ENCODE measurements at places on chromosomes 4 and X. TPM values are rescaled to one million over a fixed set of nuclear protein-coding genes. Genes with fewer than 3 reads are reported as not detected.

Gene BRS3
- 0.10 TPM for total RNA-seq

Gene CT45A5
- total RNA-seq: not detected

Gene EFHC2
- total RNA-seq: 0.21 TPM

Gene MAD2L1
- 37.4 TPM for total RNA-seq

Gene FRAS1
- 33.1 TPM for total RNA-seq

Gene UXT
- total RNA-seq: 96.4 TPM

Gene DRP2
- total RNA-seq: 0.14 TPM

Gene FSTL5
- total RNA-seq: 3.6 TPM

Gene NXF2
- not detected for total RNA-seq

Gene KDR
- 5.9 TPM for total RNA-seq

Gene SHROOM4
- total RNA-seq: 3.9 TPM

Gene VSIG1
- 33.2 TPM for total RNA-seq

DNA sequence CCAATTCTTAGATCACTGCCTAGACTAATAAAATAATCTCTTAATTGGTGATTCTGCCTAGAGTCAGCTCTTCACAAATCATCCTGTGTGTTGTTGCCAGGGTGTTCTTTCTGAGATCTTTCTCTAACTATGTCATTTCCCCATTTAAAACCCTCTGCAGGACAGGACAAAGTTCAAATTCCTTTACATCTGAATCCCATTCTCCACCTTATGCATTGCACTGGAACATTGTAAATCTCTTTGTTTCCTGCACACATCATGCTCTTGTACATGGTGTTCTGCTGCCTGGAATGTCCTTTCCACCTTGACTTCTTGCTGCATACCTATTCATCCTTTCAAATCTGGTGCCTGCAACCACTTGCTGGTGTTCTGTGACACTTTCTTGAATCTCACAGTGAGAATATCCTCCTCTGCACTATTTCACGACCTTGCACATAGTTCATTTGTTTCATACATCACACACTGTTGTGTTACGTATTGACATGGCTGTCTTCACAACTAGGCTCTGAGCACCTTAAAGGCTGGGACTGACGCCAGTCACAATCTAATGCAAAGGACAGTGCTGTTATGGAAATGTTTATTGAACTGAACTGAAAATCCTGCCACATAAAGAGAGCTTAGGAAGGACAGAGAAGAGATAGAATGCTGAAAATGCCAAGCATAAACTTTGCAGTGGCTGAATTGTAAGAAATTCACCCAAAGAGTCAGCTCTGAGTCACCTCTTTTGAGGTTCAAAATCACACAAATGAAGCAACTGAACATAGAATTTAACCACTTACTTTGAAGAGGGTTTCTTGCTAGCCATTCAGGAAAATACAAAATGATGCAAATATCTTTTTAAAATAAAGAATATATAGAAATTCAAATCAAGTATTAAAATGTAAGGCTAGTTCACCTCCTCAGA, 26.4 kb upstream of the SMIM14 start:
- DNase-seq: no peak

- DNase-seq: no peak
These were observed 158.6 kb downstream of the TRIML1 start for GRCh38 chr4:188297873-188298272.

DNA sequence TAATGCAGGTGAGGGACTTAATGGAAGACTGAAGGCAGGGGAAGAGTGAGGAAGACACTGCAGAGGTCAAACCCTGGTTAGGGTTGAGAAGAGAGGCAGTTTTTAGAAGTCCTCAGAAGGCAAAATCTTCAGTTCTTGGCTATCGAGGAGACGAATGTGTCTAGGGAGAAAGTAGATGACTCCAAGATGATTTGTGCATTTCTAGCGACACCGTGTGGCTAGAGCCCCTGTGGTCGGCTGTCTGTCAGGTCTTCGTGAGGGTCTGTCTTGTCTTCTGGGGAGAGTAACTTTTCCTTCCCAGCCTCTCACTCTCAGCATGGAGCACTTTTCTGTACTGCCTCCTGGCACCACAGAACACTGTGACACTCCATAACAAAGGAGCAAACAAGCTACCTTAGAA, 458.1 kb downstream of the STIM2 start:
- DNase-seq: no peak

GRCh38 chr4:100742045-100742444, 224.2 kb upstream of the EMCN start:
- DNase-seq: no peak

DNA sequence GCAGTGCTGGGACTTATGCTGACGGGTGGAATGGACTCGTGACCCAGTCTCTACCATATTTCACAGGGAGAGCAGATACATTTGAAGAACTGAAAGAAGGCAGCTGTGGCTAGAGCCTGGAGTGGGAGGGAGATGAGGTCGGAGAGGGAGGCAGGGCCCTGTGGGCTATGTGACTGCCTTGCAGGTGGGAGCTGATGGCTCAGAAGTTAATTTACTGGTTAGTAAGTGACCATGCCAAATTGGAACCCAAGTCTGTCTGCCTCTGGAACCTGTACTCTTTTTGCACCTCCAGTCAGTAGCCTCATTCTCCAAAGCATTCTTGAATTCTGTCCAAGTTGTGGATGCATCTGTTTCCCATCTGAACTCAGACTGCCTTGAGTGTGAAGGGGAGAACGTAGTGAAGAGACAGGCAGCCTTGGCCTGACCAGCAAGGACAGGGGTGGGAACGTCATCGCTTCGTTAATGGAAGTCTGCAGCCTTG, 92.3 kb downstream of the REPS2 start:
- DNase-seq: no peak

- DNase-seq: no peak
These were observed 100.1 kb upstream of the RBPJ start for GRCh38 chr4:26220696-26221095.

- DNase-seq: no peak
These were observed 69.4 kb downstream of the IQCM start for GRCh38 chr4:149746276-149746675.

GRCh38 chr4:166169111-166169510, 296.1 kb downstream of the TLL1 start:
- no peak for DNase-seq

- no peak for DNase-seq
These were observed 59.4 kb downstream of the CLNK start for GRCh38 chr4:10625131-10625530.

- peak; percentile 72 for DNase-seq
These were observed 38.7 kb upstream of the SLC16A2 start for GRCh38 chrX:74382613-74383012.

GRCh38 chrX:20026278-20026677, 35.4 kb upstream of the BCLAF3 start:
- no peak for DNase-seq

GRCh38 chr4:90842960-90843359, 715.8 kb downstream of the CCSER1 start:
- no peak for DNase-seq

- DNase-seq: no peak
These were observed 125.6 kb downstream of the PARM1 start for GRCh38 chr4:75058486-75058885.

DNA sequence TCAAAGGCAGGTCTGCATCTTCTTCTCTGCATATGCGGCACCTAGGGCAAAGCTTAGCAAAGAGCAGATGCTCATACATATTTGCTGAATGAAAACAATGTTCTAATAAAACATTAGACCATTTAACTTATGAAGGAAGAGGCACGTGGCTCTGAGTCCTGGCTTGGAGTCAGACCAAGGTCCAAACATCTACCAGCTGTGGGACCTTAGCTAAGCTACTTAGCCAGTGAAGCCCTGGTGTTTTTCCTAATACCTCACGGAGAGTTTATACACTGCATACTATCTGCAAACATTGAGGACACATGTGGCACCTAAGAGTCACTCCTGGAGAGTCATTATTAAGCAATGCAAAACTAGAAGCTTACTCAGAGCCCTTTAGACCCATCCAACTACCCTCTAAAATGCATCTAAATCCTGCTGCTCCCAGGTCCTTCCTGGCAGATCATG, 9.0 kb downstream of the PDGFC start:
- no peak for DNase-seq

- no peak for DNase-seq
These were observed 725.8 kb downstream of the RAPGEF2 start for GRCh38 chr4:159828687-159829086.

DNA sequence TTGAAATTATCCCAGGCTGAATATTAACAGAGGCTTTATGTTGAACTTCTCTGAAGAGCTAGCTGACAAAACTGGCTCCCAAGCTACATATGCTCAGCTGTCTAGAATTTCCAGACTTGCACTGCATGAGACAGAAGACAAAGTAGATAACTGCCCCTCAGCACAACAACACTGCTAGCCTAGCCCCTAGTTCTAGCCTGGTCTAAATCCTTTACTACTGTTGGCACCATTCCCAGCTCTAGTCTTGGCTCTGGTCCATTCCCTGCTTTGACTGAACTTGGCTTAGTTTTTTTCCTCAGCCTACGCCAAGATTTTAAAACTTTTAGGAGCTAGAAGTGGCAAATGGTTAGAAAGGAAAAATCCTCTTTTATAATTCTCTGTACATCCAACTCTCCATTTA, 7.6 kb upstream of the OPHN1 start:
- DNase-seq: no peak

GRCh38 chr4:36551697-36552214, 270.3 kb downstream of the DTHD1 start:
- DNase-seq: no peak

DNA sequence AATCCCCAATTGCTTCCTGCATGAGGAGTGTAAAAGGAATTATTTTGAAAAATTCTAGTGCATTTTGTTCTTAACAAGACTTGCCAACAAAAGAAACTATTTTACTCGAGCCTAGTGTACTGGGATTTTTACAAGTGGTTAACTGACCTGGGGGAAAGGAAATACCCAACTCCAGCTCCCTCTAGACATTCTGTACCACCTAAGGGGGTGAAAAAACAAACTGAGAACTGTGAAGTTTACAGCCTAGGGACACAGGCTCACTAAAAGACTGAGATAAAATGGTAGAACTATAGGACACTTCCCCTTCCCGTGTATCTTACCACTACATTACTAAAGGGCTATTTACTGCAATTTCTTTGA, 2.6 kb upstream of the ADH5 start:
- no peak for DNase-seq

GRCh38 chr4:180335566-180335965, 1907.6 kb upstream of the TENM3 start:
- DNase-seq: no peak

DNA sequence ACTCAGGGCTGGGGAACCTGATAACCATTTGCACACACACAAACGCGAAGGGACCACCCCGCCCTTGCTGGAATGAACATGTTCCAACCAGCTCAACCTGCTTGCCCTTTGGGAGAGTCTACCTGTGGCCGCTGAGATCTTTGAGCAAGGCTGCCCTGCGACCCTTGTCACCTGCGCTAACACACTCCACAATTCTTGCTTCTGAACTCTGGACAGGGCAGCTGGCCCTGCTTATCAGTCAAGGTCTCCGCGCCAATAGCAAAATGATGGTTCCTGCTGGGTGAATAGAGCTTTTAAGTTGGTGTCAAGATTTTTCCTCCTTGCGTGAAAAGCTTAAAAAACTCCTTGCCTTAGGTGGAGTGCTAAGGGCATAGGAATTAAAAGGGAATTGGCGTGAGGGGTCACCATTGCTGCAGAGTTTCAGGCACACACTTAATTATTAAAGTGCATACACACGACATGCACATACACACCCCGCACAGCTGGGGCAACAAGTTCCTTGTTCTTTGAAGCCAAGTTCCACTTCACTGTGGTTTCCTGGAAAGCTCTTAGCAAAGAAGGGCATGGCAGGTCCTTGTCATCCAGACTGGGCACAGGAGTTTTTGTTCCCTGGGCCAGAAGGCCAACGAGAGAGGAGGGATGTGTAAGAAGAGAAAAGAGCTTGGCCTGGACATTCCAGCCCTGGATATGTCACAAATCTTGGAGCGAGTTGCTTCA, 207.7 kb downstream of the STIM2 start:
- DNase-seq: peak; percentile 27

Data from type B pancreatic cell (in vitro differentiated cells).